Activated CD4-positive, alpha-beta T cell treated with anti-CD3 and anti-CD28 coated beads, Interleukin-2, amount 50 U/mL, for 16 hours (primary cell): ENCODE measurements at places on chromosomes 12 and 14.
A peak's percentile ranks its signal among the peaks of the same experiment; 100 is the strongest.

GRCh38 chr14:91273885-91274273 is 29.4 kb upstream of the GPR68 start:
- no peak for DNase-seq

DNA sequence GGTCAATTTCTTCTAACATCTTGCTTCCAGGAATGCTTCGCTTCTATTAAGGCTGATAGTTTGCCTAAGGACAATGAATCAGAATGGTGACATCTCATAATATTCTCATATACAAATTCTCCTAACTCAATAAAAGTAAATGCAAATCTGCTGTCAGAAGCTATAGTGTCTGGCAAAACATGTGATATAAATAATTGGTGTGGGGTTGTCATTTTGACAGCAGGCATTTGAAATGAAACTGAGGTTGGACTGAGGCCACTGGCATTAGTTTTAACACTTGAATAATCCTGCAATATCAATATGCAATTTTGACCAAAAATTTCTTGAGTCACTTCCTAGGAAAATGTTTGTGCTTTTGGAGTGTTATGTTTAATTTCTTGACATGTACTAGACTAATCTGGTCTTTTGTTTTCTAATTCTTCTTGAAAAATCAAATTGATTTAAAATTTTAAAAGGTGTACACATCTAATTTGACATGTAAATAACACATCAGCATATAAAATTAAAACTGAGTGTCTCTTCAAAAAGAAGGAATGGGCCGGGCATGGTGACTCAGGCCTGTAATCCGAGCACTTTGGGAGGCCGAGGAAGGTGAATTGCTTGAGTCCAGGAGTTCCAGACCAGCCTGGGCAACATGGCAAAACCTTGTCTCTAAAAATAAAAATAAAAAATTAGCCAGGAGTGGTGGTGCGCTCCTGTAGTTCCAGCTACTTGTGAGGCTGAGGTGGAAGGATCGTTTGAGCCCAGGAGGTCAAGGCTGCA is 92.3 kb upstream of the BTG1 start:
- no peak for DNase-seq

GRCh38 chr12:23222801-23223200 is 597.8 kb downstream of the ETNK1 start:
- no peak for DNase-seq

DNA sequence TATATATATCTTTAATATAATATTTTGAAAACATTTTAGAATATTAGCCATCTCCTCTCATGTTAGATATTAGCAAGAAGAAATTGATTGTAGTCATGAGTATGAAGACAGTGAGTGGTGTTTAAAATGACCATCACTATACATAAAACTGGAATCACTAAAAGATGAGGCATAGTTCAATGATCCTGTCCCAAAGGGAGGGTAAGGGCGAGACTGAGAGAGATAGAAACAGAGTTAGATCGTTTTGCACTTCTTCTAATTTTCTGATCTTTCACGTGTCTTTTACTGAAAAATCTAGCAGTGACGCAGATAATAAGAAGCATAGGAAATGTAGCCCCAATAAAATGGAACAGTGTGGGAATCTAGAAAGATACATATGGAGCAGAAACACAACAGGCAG is 627.4 kb downstream of the SLC16A7 start:
- DNase-seq = no peak

- no peak for DNase-seq
These were observed 466.6 kb downstream of the EGLN3 start for GRCh38 chr14:33484264-33484663.

- no peak for DNase-seq
These were observed 12.8 kb downstream of the TNFRSF1A start for GRCh38 chr12:6328945-6329702.

DNA sequence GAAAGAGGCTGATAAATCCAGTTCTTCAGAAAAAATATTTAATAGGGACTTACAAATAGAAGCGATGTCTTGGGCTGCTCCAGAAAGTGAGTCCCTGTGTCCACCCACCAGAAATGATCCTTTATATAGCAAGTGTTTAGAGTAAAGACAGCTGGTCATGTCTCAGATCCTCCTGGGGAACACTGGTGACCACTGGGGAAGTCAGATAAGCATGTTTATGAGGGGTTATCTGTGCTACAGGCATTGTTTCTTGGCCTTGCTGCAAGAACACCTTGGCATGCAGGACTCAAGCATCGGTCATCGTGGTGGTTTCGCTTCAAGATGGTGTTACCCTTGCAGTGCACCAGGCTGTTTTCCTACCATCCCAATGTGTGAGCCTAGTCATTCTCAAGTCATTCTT is 27.2 kb downstream of the CPM start:
- DNase-seq = no peak

DNA sequence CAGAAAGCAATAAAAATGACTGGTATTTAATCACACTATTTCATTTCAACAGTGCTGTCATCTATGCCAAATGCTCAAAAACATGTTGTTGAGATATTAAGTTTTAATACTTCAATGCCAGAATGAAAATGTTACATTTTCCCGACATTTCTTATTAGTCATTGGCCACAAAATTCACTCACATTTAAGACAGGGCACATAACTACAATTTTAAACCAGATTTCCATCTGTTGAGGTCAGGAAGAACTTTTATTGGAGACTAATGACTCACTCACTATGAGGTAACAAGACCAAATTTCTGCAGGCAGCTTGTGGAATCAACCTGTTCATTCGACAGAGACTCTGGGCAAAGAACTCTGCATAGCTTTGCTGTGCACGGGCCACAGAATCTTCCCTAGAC is 36.8 kb downstream of the PPTC7 start:
- no peak for DNase-seq

DNA sequence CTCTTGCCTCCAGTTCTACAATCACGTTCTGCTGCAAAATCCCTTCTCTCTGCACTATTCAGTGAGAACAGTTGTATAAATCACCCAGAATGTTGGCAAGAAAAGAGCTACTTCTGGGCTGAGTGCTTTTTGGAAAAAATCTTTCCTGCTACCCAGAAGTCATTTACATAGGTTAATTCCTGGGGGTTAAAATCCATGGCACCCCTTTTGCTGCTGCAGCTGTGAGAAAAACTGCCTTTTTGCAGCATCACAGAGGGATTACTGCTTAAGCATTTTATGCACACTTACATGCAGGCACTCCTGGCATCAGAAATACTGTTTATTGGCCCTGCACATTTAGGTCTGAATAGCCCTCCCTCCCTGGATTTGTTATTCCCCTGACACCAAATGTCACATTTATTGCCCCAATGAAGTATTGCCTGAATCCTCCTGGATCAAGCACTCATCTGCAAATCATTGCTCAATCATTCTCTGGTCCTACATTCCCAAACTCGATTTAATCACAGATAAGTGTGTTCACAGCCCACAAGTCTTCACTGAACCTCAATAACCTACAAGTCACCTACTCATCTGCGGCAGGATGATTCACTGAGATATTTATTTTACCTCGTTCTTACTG is 43.1 kb upstream of the CCDC196 start:
- DNase-seq = no peak

DNA sequence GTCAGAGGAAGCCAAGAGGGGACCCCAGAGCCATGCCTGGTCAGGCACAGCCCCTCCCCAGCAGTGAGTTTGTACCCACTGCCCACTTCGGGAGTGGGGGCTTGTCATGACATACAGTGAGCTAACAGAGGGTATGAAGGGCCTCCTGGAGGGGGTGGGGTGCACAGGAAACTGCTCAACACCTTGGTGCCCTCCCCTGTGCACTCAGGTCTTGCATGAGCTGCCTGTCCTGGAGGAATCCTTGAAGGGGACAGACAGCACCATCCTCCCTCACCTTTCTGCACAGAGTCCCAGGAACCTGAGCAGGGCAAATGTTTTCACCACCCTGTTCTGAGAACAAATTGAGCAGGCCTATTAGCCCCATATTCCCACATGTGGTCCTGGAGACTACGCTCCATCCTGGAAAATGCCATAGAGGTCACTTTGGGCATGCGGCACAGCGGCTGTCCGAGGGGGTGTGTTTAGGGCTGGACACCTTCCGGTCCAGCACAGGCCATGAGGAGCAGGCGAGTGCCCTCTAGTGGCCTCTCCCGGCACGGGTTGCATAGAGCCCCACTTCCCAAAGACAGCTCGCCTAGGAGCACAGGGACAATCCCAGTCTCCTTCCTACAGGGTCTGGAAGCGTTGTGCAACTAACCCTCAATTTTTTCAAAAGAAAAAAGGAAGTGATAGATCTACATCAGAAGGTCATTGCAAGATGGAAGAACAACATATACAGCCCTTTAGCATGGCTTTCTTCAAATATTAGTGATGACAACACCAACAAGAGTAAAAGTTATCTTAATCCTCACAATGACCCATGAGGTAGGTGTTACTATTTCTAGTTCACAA is 31.9 kb upstream of the ZFP36L1 start:
- peak; percentile 48 for DNase-seq

GRCh38 chr14:67529947-67530935 is 2.8 kb upstream of the PLEKHH1 start:
- DNase-seq = no peak
